ENCODE measurements at places on chromosomes 12 and 14.
A peak's percentile ranks its signal among the peaks of the same experiment; 100 is the strongest.

DNA sequence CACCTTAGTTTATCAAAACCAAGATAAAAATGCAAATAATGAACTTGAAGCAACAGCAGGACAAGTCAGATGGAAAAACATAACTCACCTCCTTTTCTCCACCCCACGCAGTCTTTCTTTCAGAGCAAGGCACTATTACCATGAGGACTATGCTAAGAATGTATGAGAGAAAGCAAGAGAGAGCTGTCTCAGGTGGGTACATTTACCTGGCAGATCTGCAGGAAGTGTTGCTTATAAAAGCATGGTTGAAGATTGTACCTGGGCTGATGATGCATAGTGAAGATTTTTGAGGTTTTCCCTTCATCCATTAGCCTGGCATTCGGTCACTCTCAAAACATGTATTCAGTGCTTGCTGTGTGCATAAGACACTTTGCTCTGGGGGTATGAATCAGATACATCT is 68.8 kb upstream of the IFNG-AS1 start:
- no peak for DNase-seq

- DNase-seq: peak; percentile 98
Observed at GRCh38 chr12:122097927-122098756, 19.6 kb downstream of the MLXIP start.

DNA sequence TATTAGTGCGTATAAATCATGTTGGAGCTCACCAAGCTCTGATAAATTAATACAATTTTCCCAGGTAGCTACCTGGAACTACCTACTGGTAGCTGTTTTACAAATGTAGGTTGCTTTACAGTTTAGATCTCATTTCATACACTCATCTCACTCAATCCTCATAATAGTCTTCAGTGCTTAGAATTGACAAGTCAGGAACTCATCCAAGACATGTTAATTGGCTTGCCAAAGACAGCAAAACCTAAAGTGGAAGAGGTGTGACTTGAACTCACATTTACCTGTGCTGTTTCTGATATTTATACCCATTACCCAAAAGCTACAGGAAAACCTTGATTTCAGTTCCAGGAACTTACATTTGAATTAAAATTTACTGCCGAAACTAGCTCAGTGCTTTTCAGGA is 296.7 kb downstream of the DIO2 start:
- DNase-seq: no peak

DNA sequence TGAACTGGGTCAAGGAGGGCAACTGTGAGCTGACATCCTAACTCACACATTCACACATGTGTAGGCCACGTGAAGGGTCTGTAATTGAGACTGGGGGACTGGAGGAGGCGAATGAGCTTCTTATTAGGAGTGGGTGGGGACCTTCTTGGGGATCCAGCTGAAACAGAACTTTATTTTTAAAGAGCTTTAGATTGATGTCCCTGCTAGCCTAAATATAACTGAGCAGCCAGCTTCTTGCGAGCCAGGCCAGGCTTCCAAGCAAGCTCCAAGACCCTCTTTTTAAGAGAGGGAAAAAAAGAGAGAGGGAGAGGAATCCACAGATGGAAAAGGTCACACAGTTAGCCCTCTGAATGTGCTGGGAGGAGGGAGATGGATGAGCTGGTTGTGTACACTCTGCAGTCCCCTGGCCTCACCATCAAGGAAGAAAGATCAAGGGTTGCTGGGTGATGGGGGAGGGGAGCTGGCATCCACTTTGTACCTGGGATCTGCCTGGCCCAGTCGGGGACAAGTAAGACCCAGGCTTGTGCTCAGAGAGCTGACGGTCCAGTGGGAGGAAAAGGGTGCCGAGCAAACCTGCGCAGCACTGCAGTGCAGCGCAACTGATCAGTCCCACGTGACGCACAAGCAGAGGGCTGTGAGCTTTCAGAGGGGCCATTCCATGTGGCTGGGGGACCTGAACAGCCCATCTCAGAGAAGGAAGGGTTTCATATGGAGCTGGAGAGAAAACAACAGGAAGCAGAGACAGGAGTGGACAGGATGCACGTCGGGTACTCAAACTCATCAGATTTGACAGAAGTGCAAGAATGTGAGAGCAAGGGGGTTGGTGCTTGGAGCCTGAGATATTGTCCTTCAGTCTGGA is 154.5 kb downstream of the ZFP36L1 start:
- DNase-seq: no peak
